ENCODE measurements at places on chromosomes 5 and 9. TPM values are rescaled to one million over a fixed set of nuclear protein-coding genes. Genes with fewer than 3 reads are reported as not detected.

The PCDHA7 gene
- not detected for total RNA-seq

The SPACA9 gene
- 6.0 TPM for total RNA-seq

The NRARP gene
- 1.4 TPM for total RNA-seq

The GPR21 gene
- 0.63 TPM for total RNA-seq

The SLCO6A1 gene
- total RNA-seq, result not detected

All from activated CD8-positive, alpha-beta T cell treated with anti-CD3 and anti-CD28 coated beads, Interleukin-2, amount 10 ng/mL, durations not matched to agents 7 days and 5 days (primary cell).